Osteocyte (in vitro differentiated cells): ENCODE measurements at places on chromosomes 7 and 10.

DNA sequence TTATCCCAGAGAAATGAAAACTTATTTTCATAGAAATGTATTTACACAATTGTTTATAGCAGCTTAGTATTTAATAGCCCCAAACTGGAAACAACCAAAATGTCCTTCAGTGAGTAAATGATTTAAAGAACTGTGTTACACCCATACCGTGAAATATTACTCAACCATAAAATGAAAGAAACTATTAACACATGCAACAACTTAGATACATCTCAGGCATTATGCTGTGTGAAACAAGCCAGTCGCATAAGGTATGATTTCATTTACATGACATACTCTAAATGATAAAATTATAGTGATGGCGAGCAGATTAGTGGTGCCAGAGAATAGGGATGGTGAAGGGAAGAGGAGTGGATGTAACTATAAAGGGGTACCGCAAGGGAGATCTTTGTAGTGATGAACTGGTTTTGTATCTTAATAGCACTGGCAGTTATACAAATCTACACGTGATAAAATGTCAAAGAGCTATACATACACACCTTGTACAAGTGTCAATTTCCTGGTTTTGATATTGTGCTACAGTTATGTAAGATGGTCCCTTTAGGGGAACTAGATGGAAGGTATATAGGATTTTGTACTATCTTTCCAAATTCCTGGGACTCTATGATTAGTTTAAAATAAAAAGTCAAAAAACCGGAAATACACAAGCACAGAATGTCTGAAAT is 40.5 kb downstream of the MACC1 start:
- no peak overlapping the region for H3K27ac ChIP-seq
- no peak for DNase-seq
- H3K4me1 ChIP-seq, result no peaks in the 10 kb centered on the region
- no peak overlapping the region for H3K4me3 ChIP-seq
- no peaks in the 10 kb centered on the region for H3K36me3 ChIP-seq
- H3K27me3 ChIP-seq, result peaks cover 9% of the 10 kb centered on the region

DNA sequence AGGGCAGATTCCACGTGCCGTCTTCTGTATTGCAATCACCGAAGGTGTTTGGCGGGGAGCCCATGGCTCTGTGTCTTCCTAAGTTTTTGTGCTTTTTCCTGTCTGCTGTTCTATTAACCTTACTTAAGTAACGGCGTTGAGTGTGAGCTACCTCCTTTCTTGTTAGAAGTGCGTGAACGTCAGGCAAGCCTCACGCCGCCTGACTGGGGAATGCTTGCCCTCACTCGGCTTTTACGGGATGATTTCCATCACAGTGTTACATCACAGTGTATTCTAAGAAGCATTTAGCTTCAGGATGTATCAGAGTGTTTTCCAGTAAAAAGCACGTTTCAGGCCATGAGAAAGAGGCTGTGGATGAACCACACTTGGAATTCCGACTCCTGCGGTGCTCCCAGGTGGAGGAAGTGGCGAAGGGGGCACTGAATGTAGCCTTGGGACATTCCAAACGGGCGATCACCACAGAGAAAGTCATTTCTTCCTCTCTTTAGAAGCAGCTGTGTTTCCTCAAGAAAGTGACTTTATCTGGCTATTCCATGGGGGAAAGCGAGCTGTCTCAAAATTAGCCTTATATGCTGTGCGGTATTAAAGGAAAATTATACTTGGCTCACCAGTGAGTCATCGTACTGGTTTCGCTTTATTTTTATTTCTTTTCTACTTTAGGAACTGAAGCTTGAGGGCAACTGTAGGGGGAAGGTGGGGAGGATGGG is 290.7 kb downstream of the KLF6 start:
- peak overlapping the region; percentile 95 for H3K27ac ChIP-seq
- peak overlapping the region; percentile 59 for H3K4me3 ChIP-seq
- DNase-seq, result no peak
- H3K36me3 ChIP-seq, result no peaks in the 10 kb centered on the region

- H3K36me3 ChIP-seq, result no peaks in the 10 kb centered on the region
- H3K27ac ChIP-seq, result no peak overlapping the region
- H3K4me3 ChIP-seq, result no peak overlapping the region
These were observed 933.8 kb downstream of the REEP3 start for GRCh38 chr10:64454962-64455361.

GRCh38 chr7:130961128-130961601 is 227.2 kb upstream of the KLF14 start:
- peak overlapping the region; percentile 66 for H3K4me3 ChIP-seq
- H3K36me3 ChIP-seq, result peaks cover 21% of the 10 kb centered on the region
- peak overlapping the region; percentile 97 for H3K27ac ChIP-seq
- no peak for DNase-seq
- H3K27me3 ChIP-seq, result no peaks in the 10 kb centered on the region

- H3K4me3 ChIP-seq, result no peak overlapping the region
- no peaks in the 10 kb centered on the region for H3K4me1 ChIP-seq
- H3K27me3 ChIP-seq, result no peaks in the 10 kb centered on the region
- DNase-seq, result no peak
- H3K36me3 ChIP-seq, result no peaks in the 10 kb centered on the region
- H3K27ac ChIP-seq, result no peak overlapping the region
These were observed 151.5 kb downstream of the GRID1 start for GRCh38 chr10:86215046-86215445.

DNA sequence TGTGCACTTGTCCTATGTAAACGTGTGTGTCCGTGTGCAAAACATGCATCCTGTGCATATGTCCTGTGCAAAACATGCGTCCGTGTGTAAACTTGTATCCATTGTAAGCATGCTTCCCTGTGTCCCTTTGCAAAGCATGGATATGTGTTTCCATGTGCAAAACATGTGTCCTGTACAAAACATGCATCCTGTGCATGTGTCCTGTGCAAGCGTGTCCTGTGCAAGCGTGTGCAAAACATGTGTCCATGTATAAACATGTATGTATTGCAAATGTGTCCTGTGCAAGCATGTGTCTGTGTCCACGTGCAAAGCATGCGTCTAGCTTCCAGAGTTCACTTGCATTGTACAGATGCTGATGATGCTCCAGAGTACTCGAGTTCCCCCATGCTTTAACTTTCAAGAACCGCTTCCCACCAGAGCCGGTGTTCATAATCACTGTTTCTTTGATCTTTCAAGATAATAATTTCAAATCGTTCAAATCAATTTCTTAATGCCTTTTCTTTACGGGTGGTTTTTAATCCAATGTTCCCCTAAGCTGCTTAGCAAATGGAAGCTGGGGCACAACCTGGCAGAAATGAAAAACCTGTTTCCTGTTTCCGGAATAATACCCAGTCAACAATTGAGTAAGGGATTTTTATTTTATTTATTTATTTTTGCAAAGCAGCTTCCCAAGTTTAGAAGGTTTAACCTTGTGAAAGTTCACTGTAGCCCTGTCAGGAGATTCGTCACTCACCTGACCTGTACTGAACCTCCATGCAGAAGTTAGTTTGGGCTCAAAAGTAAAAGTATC is 641 bp upstream of the ASB13 start:
- H3K4me3 ChIP-seq, result peak overlapping the region; percentile 81
- DNase-seq, result no peak
- H3K27me3 ChIP-seq, result peaks cover 17% of the 10 kb centered on the region
- peaks cover 2% of the 10 kb centered on the region for H3K36me3 ChIP-seq

DNA sequence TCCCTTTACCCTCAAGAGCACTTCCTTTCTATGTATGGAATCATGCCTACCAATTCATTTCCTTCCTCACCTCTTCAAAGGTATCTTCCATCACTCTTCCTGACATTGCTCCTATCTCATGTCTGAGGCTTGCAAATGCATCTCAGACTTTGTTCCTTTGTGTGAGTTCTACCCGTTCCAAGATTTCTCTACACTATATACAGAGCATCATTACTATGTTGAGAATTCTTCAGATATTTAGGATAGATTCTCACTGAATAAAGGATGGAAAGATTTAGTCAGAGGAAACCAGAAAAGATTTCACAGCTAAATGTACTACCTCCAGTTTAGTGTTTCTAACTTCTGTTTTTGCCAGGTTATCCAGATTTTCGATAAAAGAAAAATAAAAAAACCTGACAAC is 462.7 kb downstream of the PHTF2 start:
- no peaks in the 10 kb centered on the region for H3K4me1 ChIP-seq
- no peak overlapping the region for H3K4me3 ChIP-seq
- no peak overlapping the region for H3K27ac ChIP-seq
- no peaks in the 10 kb centered on the region for H3K36me3 ChIP-seq
- peaks cover 2% of the 10 kb centered on the region for H3K27me3 ChIP-seq

GRCh38 chr10:89693176-89693575 is 8.2 kb upstream of the KIF20B start:
- peaks cover 20% of the 10 kb centered on the region for H3K4me1 ChIP-seq
- H3K36me3 ChIP-seq, result peaks cover 6% of the 10 kb centered on the region
- no peak overlapping the region for H3K27ac ChIP-seq
- H3K27me3 ChIP-seq, result no peaks in the 10 kb centered on the region
- no peak overlapping the region for H3K4me3 ChIP-seq
- DNase-seq, result no peak

GRCh38 chr10:526651-527312 is 162.7 kb downstream of the DIP2C start:
- peaks cover 2% of the 10 kb centered on the region for H3K36me3 ChIP-seq
- H3K4me1 ChIP-seq, result peaks cover 15% of the 10 kb centered on the region
- no peak overlapping the region for H3K4me3 ChIP-seq

GRCh38 chr7:88315522-88315921 is 8.8 kb upstream of the STEAP4 start:
- no peak overlapping the region for H3K27ac ChIP-seq
- peaks cover 6% of the 10 kb centered on the region for H3K4me1 ChIP-seq
- H3K4me3 ChIP-seq, result no peak overlapping the region
- H3K36me3 ChIP-seq, result no peaks in the 10 kb centered on the region

DNA sequence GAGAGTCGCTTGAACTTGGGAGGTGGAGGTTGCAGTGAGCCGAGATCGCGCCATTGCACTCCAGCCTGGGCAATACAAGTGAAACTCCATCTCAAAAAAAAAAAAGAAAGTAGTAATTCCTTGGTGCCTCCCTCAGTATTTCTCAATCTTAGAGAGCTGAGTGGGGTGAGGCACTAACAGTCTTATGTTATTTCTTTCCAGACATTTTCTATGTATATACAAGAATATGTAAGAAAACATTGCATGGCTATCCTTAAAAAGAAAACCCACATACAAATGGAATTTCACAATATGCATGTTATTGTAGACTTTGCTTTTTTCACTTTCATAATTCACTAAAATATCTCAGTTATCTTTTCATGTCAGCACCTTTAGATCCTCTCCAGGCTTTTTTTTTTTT is 13.6 kb upstream of the SLF2 start:
- H3K4me1 ChIP-seq, result peaks cover 5% of the 10 kb centered on the region
- H3K4me3 ChIP-seq, result no peak overlapping the region
- no peaks in the 10 kb centered on the region for H3K36me3 ChIP-seq

- DNase-seq, result no peak
- no peak overlapping the region for H3K4me3 ChIP-seq
- no peaks in the 10 kb centered on the region for H3K27me3 ChIP-seq
- H3K36me3 ChIP-seq, result no peaks in the 10 kb centered on the region
These were observed 499.2 kb downstream of the GFRA1 start for GRCh38 chr10:115773832-115774231.

DNA sequence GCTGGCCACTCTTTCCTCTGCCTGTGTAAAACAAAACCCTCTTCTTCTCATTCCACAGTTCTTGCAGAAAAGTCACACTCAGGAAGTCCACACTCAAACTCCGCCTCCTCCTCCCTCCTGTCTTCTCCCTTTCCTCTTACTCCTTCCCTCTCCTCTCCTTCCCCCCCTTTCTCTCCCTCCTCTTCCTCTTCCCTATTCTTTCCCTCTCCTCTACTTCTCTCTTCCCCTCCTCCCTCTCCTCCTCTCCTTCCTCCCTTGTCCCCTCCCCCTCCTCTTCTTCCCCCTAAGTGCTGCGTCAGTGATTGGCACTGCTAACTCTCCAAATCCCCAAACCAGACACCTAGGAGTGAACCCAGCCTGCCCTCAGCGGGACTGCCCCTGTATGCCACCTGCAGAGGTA is 67.0 kb downstream of the ZNF467 start:
- H3K36me3 ChIP-seq, result peaks cover 3% of the 10 kb centered on the region
- H3K4me1 ChIP-seq, result no peaks in the 10 kb centered on the region
- no peak overlapping the region for H3K4me3 ChIP-seq
- H3K27ac ChIP-seq, result no peak overlapping the region
- DNase-seq, result no peak

DNA sequence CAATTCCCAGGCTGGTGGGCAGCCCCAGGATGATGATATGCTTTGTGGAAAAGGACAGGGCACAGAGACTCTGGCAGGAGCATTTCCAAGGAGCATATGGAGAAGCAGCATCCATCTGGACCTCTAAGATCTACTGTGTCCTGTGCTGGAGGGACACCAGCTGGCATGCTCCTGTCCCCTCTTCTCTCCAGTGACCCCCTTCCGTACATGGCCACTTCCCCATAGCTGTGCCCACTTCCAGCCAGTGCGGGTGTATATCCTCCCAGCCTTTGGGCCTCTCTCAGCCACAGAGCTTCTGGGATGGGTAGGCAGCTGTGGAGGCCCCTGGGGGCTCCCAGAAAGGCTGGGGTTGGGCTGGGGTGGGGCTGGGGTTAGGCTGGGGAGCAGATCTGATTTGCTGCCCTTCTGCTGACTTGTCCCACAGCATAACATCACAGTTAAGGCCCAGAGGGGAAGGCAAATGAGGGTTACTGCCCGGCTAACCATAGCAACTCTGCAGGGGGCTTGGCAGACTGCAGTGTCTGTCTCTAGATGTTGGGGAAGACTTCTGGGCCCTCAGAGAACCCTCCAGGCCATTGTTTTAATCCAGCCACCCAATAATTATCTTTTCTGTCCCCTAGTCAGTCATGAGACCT is 6.3 kb downstream of the NPFFR1 start:
- H3K4me3 ChIP-seq, result no peak overlapping the region
- peaks cover 24% of the 10 kb centered on the region for H3K27me3 ChIP-seq
- no peaks in the 10 kb centered on the region for H3K36me3 ChIP-seq
- no peak overlapping the region for H3K27ac ChIP-seq
- H3K4me1 ChIP-seq, result no peaks in the 10 kb centered on the region

DNA sequence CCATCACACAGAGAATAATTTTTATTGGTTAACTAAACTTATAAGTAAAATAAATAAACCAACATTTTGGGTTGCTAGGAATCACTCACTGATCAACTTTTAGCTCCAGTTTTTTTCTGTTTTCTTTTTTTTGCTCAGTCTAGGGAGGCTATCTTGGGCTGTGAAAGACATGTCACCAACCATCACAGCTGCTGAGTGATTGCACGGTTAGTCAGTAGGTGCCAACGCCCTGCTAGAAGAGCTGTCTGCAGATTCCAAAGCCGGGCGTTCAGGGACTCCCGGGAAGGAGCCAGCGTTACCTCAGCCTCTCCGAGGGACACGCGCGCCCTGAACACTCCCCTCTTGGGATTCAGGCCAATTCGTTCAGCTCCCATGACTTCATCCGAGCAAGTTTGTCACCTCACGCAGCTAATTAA is 604 bp upstream of the STAM start:
- H3K4me1 ChIP-seq, result peaks cover 38% of the 10 kb centered on the region
- H3K27ac ChIP-seq, result peak overlapping the region; percentile 100
- H3K27me3 ChIP-seq, result peaks cover 1% of the 10 kb centered on the region
- peaks cover 3% of the 10 kb centered on the region for H3K36me3 ChIP-seq

- H3K36me3 ChIP-seq, result no peaks in the 10 kb centered on the region
- no peak overlapping the region for H3K27ac ChIP-seq
- no peak overlapping the region for H3K4me3 ChIP-seq
These were observed 100.9 kb upstream of the TAS2R16 start for GRCh38 chr7:123096434-123096833.
